Hematopoietic multipotent progenitor cell treated with erythropoietin and hydrocortisone succinate and interleukin-3 and kit ligand, for 8 days (in vitro differentiated cells): ENCODE measurements at places on chromosomes 1 and 21.

- peak; percentile 56 for DNase-seq
Measured at GRCh38 chr1:112575154-112575804, 43.7 kb downstream of the ST7L start.

- no peak for DNase-seq
Measured at GRCh38 chr1:85153149-85153891, 47.5 kb downstream of the SYDE2 start.

- DNase-seq, result no peak
Measured at GRCh38 chr1:16608838-16609560, 4.4 kb downstream of the NBPF1 start.

DNA sequence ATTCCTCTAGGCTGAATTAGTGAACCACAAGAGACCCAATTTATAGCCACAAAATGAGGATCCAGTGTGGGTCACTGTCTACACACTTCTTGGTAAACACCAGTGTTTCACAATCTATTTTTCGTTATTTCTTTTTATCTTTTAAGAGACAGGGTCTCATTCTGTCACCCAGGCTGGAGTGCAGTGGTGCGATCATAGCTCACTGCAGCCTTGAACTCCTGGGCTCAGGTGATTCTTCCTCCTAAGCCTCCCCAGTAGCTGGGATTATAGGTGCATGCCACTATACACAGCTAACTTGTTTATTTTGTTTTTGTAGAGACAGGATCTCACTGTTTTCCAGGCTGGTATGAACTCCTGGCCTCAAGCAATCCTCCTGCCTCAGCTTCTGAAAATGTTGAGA is 29.3 kb upstream of the SLC45A3 start:
- no peak for DNase-seq

- peak; percentile 84 for DNase-seq
Measured at GRCh38 chr1:160251687-160252526, 10.4 kb downstream of the DCAF8 start.

- no peak for DNase-seq
Measured at GRCh38 chr1:198166900-198167299, 10.1 kb downstream of the NEK7 start.

GRCh38 chr1:88488237-88488636 is 195.8 kb upstream of the PKN2 start:
- no peak for DNase-seq

DNA sequence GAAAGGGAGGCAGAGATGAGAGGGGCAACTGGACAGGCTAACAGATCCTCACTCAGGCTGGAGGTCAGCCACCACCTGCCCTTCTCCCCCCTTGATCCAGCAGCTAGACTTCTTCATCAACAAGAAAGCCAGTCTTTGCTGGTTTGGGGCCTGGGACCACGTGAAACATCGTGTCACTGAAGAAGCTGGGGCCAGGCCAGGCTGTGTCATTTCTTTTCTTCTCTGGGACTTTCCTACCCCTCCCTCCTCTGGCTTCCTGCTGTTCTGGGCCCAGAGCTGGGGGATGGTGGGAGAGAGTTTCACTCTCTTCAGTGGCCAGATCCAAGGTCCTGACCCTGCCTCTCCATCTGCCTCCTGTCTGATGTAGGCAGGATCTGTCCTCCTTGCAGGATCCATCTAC is 18.1 kb upstream of the SLC26A9 start:
- no peak for DNase-seq

DNA sequence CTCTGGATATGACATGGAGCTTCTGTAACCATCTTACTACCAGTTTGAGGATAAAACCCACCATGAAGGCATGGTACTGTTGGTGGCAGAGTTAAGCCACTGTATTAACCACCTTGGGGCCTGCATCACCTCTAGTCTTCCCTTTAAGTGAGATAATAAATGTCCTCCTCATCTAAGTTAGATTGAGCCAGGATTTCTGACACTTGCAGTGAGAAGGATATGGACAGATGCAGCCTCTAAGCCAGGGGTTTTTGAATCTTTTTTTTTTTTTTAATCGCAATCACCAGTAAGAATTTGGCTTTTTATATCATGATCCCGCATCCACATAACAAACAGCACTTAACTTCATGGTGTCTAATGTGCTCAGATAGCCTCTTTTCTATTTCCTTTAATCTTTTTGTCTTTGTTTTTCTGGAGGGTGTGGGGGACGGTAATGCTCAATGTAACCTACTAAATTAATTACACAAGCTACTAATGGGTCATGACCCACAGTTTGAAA is 42.2 kb downstream of the ATP1A1 start:
- DNase-seq, result no peak

GRCh38 chr1:226109829-226110248 is 47.3 kb downstream of the H3-3A start:
- peak; percentile 81 for DNase-seq

- no peak for DNase-seq
Measured at GRCh38 chr1:82141390-82141789, 340.7 kb downstream of the ADGRL2 start.

DNA sequence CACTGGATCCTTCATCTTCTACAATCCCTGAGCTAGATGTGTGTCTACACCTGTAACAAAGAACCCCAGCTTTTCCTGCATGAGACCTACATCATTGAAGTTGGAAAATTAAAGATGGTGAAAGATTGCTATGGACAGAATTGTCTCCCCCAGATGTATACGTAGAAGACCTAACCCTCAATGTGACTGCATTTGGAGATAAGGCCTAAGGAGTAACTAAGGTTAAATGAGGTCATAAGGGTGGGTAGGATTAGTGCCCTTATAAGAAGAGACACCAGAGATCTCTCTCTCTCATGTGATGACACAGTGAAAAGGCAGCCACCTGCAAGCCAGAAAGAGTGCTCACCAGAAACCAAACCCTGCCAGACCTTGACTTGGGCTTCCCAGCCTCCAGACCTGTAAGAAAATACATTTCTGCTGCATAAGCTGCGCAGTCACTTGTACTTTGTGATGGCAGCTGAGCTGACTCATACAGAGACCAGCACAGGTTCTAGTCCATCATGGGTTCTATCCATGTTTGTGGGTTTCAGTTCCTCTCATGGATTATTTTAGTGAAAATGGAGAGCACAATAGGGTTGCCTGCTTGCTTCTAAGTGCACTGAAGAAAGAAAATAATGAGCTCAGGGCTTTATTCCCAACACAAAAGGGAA is 180.8 kb downstream of the TPR start:
- DNase-seq, result peak; percentile 60

GRCh38 chr1:240092301-240093119 is 827 bp downstream of the FMN2 start:
- no peak for DNase-seq

GRCh38 chr1:51222136-51222787 is 13.8 kb upstream of the RNF11 start:
- peak; percentile 42 for DNase-seq

DNA sequence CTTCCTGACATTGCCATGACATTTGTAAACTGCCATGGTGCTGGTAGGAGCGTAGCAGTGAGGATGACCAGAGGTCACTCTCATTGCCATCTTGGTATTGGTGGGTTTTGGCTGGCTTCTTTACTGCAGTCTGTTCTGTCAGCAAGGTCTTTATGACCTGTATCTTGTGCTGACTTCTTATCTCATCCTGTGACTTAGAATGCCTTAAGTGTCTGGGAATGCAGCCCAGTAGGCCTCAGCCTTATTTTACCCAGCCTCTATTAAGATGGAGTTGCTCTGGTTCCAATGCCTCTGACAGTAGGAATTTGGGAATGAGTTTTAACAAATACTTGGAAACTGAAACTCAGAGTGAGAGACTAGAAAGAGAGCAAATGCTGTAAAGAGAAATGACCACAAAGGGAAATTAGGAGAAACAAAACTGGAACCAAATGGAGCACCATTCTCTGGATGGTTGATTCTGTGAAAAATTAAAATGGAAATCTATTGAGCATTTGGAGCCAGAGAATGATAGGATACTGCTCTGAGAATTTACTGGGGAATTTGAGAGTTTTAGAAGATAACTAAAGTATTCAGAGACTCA is 50.1 kb upstream of the RHOU start:
- no peak for DNase-seq

GRCh38 chr1:8025061-8025670 is 943 bp downstream of the ERRFI1 start:
- no peak for DNase-seq

DNA sequence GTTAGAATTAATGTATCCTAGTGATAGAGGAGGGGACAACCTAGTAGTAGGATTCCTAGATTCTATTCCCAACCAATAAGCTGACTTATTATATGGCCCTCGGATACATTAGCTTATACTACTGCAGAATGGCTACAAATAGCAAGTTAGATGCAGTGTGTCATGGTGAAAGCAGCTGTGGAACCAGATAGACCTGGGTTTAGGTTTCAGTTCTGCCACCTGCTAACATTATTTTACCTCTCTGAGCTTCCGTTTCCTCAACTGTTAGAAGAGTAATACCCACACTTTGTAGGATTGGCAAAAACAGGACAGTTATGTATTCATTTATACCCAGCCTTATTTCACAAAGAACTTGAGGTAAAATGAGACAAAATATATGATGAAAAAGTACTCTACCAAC is 21.6 kb upstream of the MAGOH start:
- no peak for DNase-seq

DNA sequence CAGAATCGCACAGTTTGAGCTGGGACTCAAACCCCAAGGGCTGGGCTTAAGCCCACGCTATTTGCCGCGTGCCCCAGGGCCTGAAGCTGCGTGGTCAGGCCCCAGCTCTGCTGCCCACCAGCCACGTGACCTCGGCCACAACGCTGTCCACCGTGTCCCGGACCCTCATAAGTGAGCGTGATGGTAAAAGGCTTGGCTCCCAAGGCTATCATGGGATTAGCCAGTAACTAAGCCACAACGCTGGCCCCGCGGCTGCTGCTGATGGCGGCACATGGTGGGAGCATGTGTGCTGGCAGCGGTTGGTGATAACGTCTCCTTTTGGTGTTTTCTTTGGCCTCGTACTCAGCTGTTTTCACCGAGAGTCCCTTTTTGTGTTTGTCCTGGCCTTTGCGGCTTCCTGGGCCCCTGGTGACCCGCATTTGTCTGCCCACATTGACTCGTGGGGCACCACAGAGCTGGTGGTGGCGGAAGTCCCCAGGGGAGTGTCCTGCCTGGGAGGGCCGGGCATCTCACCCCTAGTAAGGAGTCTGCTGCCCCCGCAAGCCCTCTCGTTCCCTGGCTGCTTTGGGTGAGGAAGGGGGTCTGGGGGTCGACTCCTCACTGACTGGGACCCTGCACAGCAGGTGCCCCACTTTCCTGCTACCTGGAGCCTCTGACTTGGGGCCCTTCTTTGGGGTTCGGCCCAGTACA is 29.3 kb downstream of the PRKCZ start:
- no peak for DNase-seq

GRCh38 chr1:10415211-10415930 is 14.9 kb upstream of the CENPS start:
- DNase-seq, result peak; percentile 88

GRCh38 chr1:196259316-196259715 is 348.9 kb downstream of the KCNT2 start:
- no peak for DNase-seq

DNA sequence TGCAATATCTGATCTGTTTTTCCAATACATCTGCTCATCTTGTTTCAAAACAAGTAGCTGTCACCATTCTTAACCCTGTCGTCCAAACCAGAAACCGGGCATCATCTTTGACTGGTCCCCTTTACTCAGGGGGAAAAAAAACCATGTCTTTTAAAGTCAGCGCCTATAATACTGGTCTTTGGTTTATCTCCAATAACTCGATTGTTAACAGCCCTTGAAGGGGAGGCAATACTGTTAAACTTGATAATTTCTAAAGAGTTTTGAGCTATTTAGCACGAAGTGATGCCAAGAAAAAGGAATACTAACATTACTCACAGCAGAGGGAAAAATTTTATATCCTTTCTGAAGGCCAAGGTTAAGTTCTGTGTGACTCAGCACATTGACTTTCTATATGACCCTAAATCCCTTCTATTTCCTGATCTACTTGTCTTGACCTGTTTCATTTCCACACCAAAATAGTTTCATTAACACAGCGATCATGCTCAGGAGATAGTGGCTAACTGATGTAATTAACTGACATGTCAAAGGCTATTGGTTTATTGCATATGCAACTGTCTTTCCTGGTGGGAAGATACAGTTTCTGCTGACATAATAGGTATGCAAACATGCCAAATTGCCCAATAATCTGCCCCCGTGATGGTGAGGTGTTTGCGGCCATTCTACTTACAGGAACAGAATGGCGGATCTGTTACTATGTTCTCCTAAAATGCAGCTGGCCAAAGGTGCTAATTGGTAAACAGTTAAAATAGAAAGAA is 59.1 kb downstream of the NFIA start:
- no peak for DNase-seq

DNA sequence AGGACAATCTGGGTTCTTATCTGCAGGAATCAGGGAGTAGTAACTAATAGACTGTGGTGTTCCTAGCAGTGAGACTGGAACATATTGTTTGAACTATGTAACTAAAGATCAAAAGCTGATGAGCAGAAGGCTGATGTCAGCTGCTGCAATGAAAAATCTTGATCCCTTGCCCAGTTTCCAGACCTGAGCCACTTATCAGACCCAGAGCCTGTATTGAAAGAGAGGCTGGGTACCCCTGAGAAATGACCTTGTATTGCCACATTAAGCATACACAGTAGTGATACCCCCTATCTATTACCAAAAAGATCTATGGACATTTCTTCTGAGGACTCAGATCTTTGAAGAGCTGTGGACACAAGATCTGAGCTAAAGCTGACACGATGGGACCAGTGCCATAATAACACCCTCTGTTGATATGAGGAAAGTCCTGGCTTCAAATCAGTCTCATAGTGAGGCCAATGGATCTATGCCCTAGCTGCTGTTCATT is 178.0 kb upstream of the GALNT2 start:
- DNase-seq, result no peak

DNA sequence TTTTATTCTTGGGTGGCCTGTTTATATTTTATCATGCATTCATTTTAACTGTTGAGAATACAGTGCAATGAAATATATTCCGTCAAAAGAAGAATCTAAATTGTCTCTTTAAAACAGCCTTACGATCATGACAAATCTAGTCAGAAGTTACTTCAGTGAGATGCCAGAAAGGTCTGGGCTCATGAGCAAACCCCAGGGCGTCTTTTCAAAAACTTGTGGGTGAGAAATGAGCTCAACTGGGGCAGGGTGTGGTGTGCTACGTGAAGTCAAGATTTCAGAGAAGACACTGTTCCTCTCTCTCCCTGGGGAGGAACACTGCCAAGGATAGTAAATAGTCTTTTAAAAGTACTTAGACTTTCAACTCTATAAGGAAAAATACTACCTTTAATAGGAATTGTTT is 13.4 kb upstream of the UAP1 start:
- no peak for DNase-seq

GRCh38 chr21:27837936-27838335 is 871.0 kb upstream of the ADAMTS5 start:
- no peak for DNase-seq

DNA sequence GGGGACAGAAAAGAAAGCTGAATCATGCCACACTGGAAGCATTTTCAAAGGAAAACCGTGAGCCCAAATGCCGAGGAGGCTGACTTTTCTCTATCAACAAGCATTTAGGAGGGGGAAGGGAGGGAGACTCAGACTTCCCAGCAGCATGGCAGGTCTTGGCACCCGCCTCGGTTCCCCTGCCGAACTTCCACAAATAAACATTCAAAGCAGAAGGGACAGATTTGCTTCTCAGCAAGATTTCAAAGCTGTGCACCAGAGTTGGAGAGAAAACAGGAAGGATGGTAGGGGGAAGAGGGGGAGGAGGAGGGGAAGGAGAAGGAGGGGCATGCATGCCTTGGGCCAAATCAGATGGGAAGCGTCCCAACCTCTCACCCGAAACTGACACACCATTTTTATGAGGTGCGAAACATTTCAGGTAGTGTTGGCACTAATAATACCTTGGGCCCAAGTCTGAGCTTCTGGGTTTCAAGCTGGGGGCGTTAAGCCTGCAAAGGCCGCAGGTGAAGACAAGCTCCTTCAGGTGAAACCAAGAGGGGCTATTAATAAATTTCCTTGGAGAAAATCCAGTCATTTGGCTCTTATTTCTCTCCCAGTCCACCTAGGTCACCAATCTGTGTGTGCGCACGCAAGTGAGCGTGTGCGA is 26.4 kb downstream of the ABCA4 start:
- no peak for DNase-seq
